ENCODE measurements at places on chromosomes 4 and X. TPM values are rescaled to one million over a fixed set of nuclear protein-coding genes. Genes with fewer than 3 reads are reported as not detected.

RHOXF1 gene
- not detected for total RNA-seq

GPR119 gene
- total RNA-seq, result not detected

- H3K27ac ChIP-seq, result no peak overlapping the region
- DNase-seq, result no peak
These were observed 111.2 kb downstream of the TBL1X start for GRCh38 chrX:9576059-9576458.

- no peaks in the 10 kb centered on the region for H3K4me1 ChIP-seq
- no peak for DNase-seq
- H3K36me3 ChIP-seq, result no peaks in the 10 kb centered on the region
- no peaks in the 10 kb centered on the region for H3K27me3 ChIP-seq
These were observed 247.9 kb downstream of the ADAM29 start for GRCh38 chr4:175166020-175166419.

GRCh38 chr4:186657764-186658163, 65.9 kb downstream of the FAT1 start:
- no peak for DNase-seq
- H3K4me1 ChIP-seq, result peaks cover 5% of the 10 kb centered on the region
- no peak overlapping the region for H3K4me3 ChIP-seq
- peak overlapping the region; percentile 13 for H3K27ac ChIP-seq
- no peaks in the 10 kb centered on the region for H3K36me3 ChIP-seq

C4orf50 gene
- not detected for total RNA-seq

MAB21L2 gene
- total RNA-seq, result 0.20 TPM

GRCh38 chr4:179415037-179415846, 1973.0 kb upstream of the AGA start:
- no peaks in the 10 kb centered on the region for H3K4me1 ChIP-seq
- H3K36me3 ChIP-seq, result no peaks in the 10 kb centered on the region
- no peak overlapping the region for H3K27ac ChIP-seq
- H3K4me3 ChIP-seq, result no peak overlapping the region

- H3K36me3 ChIP-seq, result no peaks in the 10 kb centered on the region
- no peak overlapping the region for H3K27ac ChIP-seq
- DNase-seq, result no peak
- H3K27me3 ChIP-seq, result no peaks in the 10 kb centered on the region
- no peak overlapping the region for H3K4me3 ChIP-seq
These were observed 471.1 kb downstream of the GBA3 start for GRCh38 chr4:23163647-23164436.

GRCh38 chr4:155666344-155667221, at the start of gene GUCY1A1:
Gene GUCY1A1, plus strand, starts transcription at chr4:155666848. Its CDS starts 30,020 bp downstream, at chr4:155696868.
- H3K27me3 ChIP-seq, result peaks cover 15% of the 10 kb centered on the region
- no peak for DNase-seq
- H3K4me1 ChIP-seq, result no peaks in the 10 kb centered on the region
- H3K27ac ChIP-seq, result peak within 1 kb of the TSS; percentile 41

F8 gene
- total RNA-seq, result 7.2 TPM

MAGED4 gene
- total RNA-seq, result 9.0 TPM

DNA sequence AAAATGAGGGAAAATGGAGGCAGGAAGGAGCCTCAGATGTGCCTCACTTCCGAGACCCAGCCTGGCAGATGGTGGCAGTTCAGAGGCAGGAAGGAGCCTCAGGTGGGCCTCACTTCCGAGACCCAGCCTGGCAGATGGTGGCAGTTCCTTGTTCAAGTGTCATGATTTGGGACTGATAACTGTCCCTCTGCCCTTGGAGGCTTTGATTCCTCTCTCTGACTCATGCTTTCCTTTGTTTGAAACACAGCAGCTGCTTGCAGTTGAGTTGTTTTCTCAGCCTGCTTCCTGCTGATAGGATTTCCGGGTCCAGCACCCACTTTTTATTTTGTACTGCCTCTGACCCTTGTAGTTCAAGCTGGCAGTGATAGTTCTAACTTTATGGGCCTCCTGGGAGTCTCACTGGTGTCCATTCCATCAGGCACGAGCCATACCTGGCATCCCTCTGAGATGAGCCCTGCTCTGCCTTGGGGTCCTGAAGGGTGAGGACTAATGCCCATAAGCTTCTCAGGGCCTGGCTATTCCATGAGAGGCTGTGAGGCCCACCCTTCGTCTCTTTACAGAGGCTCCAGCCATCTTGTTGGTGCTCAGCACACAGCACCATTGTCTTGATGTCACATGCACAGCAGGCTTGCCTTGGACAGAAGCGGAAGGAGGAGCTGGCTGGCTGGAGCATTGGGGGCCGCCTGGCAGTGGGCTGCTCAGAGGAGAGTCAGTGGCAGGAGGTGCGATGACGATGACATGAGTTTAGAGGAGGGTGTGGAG, 13.0 kb downstream of the RGS12 start:
- H3K4me3 ChIP-seq, result no peak overlapping the region
- H3K36me3 ChIP-seq, result no peaks in the 10 kb centered on the region
- DNase-seq, result no peak
- H3K27me3 ChIP-seq, result no peaks in the 10 kb centered on the region
- peak overlapping the region; percentile 13 for H3K27ac ChIP-seq
- H3K4me1 ChIP-seq, result peaks cover 33% of the 10 kb centered on the region

- H3K27me3 ChIP-seq, result peaks cover 10% of the 10 kb centered on the region
- no peak overlapping the region for H3K4me3 ChIP-seq
These were observed 52.2 kb downstream of the AMMECR1 start for GRCh38 chrX:110265661-110266060.

- no peaks in the 10 kb centered on the region for H3K27me3 ChIP-seq
- H3K27ac ChIP-seq, result no peak overlapping the region
- no peaks in the 10 kb centered on the region for H3K4me1 ChIP-seq
- no peak for DNase-seq
These were observed 40.8 kb upstream of the LEF1 start for GRCh38 chr4:108209489-108209888.

TMEM175 gene
- 33.3 TPM for total RNA-seq

DNA sequence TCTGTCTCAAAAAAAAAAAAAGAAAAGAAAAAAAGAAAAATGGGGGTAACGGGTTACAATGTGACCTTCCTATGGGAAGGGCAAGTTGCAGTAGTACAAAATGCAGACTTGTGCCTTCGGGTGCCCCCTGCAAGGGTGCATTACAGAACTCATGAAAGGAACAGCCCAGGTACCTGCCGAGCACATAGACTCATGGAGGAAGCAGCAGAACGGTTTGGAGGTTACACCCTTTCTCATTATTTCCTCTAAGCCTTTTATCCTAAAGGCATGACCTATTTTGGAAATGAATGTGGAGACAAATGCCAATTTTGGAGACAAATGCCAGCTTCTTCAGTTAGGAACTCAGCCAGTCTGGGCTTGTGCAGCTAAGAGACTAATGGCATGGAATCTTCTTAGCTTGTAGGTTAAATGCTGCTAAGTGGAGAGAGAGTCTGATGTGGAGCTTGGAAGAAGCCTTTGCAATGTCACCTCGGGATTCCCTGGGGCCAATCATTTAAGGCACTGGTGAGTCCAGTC, 44.1 kb upstream of the PRKX start:
- no peak overlapping the region for H3K27ac ChIP-seq
- DNase-seq, result no peak
- H3K4me1 ChIP-seq, result no peaks in the 10 kb centered on the region
- no peaks in the 10 kb centered on the region for H3K27me3 ChIP-seq
- H3K4me3 ChIP-seq, result no peak overlapping the region

DNA sequence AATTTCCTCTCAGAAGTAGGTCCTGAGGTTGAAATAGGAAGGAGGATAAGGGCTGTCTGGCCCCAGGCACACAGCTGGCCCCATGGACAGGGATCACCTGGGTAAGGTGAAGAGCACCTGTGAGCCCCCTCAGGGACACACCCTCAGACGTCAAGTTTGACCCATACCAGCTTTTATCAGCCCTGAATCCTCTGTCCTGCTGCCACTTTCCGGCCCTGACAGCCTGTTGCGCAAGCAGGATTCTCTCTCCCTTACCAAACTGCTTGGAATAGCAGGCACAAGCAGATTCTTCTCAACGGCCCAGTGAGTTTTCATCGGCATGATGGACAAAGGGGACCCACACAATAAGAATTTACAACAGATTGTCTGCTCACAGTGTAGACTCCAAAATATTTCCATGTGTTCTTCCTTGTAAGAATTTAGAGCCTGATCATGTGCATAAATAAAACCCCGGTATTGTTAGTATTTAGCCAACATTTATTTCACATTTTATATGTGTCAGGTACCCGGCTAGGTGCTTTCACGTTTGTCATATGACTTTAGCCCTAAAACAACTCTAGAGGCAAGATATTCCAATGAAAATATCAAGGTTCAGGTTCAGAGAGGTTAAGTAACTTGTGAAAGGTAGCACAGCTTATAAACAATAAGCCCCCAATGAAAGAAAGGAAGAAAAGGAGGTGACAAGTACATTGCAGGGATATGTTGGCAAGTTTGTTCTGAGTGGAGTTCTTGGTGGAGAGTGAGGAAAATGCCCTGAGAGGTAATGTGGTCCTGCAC, 107.2 kb upstream of the KIT start:
- no peaks in the 10 kb centered on the region for H3K36me3 ChIP-seq
- no peak overlapping the region for H3K4me3 ChIP-seq
- H3K4me1 ChIP-seq, result no peaks in the 10 kb centered on the region
- no peak for DNase-seq
- H3K27ac ChIP-seq, result no peak overlapping the region

DNA sequence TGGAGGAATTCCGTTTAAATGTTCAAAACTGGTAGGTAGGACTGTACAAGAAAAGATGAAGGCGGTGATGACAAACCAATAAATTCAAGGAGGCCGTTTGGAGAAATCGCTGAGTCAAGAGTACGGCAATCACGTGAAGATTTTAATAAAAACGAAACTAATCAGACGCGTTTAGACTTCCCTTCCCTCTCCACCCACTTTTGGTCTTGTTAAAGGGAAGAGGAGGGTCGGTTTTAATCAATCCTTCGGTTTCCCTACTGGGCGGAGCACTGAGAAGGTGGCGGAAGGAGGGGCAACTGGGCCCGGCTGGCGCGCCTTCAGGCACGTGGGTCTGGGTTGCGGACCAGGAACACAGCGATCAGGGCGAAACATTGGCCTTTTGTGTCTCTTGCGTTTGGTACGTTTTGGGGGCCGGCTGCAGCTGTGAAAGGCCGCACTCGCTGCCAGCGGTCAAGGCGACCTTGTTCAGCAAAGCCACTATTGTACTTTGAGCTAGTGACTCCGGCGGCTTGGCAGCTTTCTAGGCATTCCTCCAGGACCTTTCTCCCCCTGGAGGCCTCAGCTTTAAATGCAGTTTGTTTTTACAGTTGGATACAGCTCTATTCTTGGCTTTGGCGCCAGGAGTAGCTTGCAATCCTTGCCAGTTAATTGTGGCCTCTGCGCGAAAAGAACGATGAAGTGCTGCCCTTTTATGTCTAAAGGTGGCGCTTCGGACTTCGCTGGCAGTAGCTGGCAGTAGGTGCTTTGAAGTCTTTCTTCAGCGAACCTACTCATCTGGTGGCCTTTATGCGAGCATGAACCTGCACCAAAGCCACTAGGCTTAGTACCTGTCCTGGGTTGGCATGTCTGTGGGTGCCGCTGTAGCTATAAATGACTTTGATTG, 16.8 kb upstream of the LAMP2 start:
- peak overlapping the region; percentile 89 for H3K27ac ChIP-seq
- no peaks in the 10 kb centered on the region for H3K4me1 ChIP-seq
- no peaks in the 10 kb centered on the region for H3K36me3 ChIP-seq
- peak; percentile 69 for DNase-seq
- peak overlapping the region; percentile 40 for H3K4me3 ChIP-seq
- H3K27me3 ChIP-seq, result no peaks in the 10 kb centered on the region

DNA sequence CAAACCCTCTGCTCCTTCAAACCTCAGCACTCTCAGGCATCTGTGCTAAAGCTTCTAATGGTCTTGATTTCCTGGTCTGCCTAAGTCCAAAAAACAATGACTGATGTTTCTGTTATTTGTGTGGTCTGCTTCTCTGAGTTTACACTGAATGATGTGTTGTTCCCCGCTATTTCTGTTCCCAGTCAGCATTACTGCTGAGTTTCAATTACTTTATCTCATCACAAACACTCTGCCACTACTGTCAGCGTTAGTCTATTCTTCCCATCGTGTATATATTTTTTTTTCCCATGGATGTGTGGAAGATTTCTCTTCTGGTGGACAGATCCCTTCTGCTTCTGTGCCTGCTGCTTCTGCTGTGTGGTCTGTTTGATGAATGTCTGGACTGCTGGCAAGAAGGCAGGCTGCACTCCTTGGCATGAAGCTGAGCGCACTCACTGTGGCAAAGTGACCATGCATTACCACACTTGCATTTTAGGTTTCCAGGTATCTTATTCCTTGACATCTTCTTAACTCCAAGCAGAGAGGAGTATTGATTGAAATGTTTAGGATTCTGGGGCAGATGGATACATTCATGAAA, 106.9 kb upstream of the PAQR3 start:
- no peaks in the 10 kb centered on the region for H3K27me3 ChIP-seq
- H3K4me3 ChIP-seq, result no peak overlapping the region
- no peak overlapping the region for H3K27ac ChIP-seq
- DNase-seq, result no peak

GRCh38 chr4:122824616-122825015, 2.0 kb upstream of the FGF2 start:
- H3K27ac ChIP-seq, result no peak overlapping the region
- H3K27me3 ChIP-seq, result no peaks in the 10 kb centered on the region
- H3K4me3 ChIP-seq, result no peak overlapping the region
- no peak for DNase-seq
- H3K36me3 ChIP-seq, result no peaks in the 10 kb centered on the region

SLITRK2 gene
- total RNA-seq, result 6.1 TPM

- H3K27me3 ChIP-seq, result no peaks in the 10 kb centered on the region
- H3K36me3 ChIP-seq, result no peaks in the 10 kb centered on the region
- H3K27ac ChIP-seq, result no peak overlapping the region
- DNase-seq, result no peak
- H3K4me3 ChIP-seq, result no peak overlapping the region
- no peaks in the 10 kb centered on the region for H3K4me1 ChIP-seq
These were observed 306.1 kb upstream of the TAPT1 start for GRCh38 chr4:16532240-16532970.

DNA sequence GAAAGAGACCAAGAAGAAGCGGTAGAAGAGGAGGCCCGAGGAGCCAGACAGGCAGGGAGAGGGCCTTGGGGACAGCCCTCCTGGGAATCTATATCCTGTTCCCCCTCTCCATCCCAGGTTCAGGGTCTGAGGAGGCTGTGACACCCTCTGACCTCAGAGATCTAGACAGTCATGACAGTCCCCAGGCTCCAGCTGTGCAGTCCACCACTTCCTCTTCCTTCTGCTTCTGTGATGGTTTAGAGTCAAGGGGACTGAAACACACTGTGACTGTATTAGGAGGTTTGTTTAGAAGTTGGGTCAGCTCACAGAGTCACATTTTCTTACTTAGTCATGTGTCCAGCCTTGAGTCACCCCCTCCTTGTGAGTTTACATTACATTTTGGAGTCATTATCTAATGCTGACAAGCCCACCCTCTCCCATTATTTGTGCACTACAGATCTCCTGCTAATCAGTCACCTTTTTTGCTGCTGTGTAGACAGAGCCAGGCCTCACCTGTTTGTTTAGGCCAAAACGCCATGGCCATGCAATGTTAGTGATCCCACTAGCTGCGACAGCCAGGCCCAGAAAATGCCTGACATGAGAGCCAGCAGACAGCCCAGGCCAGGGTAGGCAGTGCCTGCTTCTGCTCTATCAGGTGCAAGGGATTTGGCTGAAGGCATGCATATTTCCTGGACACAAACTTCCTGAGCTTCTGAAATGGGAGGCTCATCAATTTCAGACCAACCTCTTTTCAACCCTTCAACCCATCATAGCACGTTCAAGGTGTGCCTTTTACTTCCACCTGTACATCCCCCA, 26.0 kb downstream of the MANBA start:
- H3K27ac ChIP-seq, result no peak overlapping the region
- no peaks in the 10 kb centered on the region for H3K27me3 ChIP-seq
- H3K36me3 ChIP-seq, result no peaks in the 10 kb centered on the region
- H3K4me3 ChIP-seq, result no peak overlapping the region

GRCh38 chr4:125796138-125796537, 481.4 kb downstream of the FAT4 start:
- no peaks in the 10 kb centered on the region for H3K4me1 ChIP-seq
- no peak overlapping the region for H3K4me3 ChIP-seq
- H3K36me3 ChIP-seq, result no peaks in the 10 kb centered on the region
- H3K27ac ChIP-seq, result no peak overlapping the region
- no peak for DNase-seq

VCX3B gene
- total RNA-seq, result not detected
